ENCODE measurements at places on chromosomes 2 and 18.

DNA sequence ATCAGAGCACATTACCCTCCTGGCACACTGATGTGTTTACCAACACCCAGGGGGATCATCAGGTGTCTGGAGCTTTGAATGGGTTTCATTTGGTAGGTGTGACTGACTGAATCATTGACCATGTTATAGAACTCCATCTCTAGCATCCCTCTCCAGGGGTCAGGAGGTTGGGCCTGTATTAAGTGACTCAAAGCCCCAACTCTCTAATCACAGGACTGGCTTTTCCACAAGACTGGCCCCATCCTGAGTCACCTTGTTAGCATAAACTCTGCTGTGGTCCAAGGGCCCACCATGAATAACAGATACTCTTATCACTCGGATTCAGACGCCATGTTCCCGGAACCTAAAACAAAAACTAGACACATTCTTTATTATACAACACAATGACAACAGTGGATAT, 125.9 kb upstream of the NDUFV2 start:
- DNase-seq: no peak

DNA sequence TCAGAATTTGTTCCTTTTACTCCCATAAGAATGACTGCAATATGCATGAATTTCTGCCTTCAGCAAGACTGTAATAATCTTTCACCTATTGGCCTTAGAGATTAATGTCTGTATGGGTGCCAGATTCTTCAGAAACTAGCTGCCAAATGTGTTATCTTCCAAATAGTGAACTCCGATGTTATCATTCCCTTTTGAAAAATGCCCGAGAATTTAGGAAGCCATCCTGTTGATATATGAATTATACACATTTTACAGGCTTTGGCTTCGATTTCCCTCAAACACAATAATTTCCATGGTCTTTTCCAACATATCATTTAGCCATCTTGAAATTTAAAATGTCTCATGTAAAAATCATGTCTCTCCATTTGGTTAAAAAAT, 101.5 kb downstream of the ZNF521 start:
- no peak for DNase-seq

DNA sequence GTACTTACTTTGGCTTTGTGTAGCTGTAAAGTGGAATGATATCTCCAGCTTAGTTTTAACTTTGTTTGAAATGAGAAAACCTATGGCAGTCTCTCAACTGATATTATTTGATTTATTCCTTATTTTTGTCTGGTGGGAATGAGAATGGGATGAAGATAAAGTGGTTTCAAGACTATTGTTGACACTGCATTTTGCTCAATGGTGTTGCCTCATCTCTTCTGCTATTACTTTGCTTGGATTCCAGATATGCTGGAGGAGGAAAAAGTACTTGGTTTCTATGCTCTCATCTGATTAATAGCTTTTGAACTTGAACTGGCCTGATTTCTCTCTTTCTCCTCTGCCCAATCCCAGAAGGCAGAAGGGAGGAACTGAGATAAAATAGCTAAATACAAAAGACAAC, 198.2 kb downstream of the CTNNA2 start:
- DNase-seq: no peak

GRCh38 chr2:203237346-203238238, 1.2 kb upstream of the CYP20A1 start:
- no peak for DNase-seq

GRCh38 chr2:234366891-234367290, 130.0 kb downstream of the ARL4C start:
- DNase-seq: no peak

DNA sequence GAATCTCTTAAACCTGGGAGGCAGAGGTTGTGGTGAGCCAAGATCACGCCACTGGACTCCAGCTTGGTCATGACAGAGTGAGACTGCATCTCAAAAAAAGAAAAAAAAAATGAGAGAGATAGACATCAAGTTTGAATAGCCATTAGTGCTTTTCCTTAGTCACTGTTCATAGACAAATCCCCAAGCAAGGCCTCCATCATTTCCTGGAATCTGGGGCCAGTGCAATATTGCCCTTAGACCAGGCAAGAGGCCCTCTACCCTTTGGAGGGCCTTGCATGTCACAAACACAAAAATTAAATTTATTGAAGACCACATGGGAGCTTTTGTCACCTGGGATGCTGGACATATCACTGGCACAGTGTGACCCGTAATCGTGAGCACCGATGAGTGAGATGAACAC, 141.5 kb downstream of the B3GNT2 start:
- DNase-seq: no peak

GRCh38 chr2:59879700-59880131, 673.7 kb downstream of the BCL11A start:
- no peak for DNase-seq

DNA sequence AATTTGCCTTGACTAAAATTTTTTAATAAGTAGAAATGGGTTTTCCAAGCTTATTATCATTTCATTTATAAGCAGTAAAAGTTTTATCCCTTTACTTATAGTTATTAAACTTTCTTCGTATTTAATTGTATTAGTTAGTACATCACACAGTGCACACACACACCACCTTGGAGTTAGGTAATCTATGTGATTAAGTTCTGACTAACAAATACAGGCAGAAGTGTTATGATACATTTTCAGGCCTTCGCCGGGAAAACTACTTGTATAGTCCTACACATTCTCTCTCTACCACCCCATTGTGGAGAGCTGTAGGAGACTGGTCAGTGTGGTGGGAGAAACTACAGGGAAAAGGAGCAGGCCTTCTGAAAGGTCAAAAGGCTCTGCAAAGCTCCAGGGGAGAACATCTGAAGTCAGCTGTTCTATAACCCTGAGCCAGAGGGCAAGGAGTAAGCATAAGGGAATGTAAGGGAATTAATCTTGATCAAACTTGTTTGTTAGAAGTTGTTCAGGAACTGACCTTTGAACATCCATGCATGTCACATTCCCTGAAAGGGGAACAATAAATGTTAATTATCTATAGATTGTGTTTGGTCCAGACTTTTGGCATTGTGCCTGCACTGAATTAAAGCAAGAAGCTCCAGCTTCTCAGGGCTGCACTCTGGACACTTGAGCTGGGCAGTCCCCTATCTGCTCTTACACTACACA, 231.7 kb downstream of the FSIP2 start:
- DNase-seq: no peak

- peak; percentile 92 for DNase-seq
Observed at GRCh38 chr2:26562811-26563645, 78.1 kb downstream of the CIB4 start.

DNA sequence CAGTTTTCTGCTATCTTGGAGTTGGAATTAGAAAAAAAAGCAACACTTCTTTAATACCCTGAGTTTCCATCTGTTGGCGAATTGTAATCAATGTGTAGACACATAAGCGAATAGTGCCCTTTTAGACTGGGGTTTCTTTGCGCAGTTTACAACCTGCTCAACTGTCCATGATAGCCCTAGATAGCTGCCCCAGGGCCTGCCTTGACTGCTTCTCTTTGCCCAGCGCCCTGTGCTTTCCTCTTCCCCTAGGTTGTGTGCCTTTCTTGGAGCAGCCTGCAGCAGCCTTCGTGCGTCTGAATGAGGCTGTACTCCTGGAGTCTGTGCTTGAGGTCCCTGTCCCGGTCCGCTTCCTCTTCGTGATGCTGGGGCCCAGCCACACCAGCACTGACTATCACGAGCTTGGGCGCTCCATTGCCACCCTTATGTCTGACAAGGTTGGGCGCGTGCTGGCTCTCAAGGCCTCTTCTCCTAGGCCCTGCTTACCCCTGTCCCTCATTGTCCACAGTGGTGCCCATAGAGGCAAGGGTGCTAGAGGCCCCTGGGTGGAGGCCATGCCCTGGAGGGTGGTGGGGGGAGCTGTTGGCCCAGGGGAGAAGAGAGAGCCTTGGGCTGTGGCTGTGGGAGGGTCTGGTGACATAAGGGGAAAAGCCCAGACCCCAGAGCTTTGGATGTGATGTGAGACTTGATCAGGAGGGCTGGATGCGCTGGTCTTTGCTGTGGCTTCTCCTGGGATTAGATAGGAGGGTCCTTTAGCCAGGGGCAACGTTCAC, 6.9 kb downstream of the SLC4A3 start:
- no peak for DNase-seq

GRCh38 chr2:39008665-39009064, 112.2 kb downstream of the SOS1 start:
- DNase-seq: peak; percentile 46

DNA sequence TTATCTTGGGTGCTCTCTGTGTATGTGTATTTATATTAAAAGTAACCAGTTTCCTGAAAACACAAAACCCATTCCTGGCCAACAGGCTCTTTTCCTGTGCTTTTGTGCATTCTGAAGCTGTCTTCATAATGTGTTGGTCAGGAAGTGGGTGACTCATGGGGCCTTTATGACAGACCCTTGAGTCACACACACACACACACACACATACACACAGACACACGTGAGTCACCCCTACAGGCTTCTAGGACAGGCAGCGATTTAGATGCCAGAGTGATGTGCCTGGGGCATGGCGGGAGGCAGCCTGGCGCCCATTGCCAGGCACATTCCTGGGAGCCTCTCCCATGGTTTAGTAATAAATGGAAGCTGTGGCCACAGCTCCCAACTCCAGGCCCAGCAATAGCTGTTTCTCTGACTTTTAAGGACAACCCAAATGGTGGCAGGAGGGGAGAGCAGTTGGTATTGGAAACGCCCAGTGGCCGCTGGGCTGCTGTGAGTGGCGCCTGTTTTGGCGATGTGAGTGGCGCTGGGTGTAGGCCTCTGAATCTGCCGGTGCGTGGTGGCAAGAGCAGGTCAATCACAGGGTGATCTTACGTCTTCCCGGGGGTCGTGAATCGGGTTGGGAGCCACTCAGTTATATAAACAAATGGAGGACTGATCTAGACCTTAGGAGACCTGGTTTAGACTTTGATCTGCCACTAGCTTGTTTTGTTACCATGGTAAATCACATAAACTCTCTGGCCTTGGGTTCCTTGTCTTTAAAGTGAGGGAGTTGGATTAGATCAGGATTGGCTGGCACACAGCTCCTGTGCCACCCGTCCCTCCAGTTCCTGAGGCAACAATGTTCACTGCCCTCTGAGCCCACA, 150.7 kb upstream of the DLX2 start:
- DNase-seq: peak; percentile 98

DNA sequence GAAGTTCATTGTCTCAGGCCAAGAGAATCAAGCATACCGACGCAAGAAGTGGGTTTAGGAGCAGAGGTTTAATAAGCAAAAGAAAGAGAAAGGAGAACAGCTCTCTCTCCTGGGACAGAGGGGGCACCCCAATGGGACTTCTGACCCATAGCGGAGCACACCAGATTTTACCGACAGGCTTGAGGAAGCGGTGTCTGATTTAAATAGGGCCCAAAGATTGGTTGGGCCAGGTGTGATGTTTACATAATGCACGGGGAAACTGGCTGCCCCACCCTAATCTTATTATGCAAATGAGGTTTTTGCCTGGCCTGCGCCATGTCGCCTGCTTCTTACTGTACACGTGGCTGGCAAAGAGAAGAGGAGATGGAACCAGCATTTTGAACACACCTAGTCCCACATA, 106.2 kb downstream of the MREG start:
- DNase-seq: no peak

DNA sequence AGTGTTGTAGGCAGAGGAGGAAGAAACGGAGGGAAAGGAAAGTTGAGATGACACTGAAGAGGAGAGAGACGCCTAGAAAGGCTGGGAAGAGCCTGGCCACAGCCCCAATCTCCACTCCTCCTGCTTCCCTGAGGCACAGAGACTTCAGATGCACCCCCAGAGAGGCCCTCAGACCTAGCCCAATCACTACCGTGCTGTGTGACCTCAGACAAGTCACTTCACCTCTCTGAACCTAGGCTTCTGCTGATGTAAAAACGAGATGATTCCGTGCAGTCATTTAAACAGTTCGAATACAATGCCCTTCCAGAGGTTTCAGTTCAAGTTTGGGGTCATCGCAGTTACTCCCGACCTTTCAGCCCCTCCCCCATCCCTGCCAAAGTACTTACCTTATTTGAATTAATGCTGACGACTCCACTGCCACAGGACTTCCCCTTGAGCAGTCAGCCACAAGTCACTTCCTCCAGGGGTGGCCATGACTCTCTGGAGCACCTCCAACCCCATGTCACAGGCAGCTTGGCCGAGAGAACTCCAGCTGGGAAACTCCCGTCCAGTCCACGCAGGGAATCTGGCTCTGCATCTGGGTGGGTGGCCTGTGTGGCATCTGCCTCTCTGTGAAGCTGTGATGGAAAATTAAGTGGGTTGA, 105.2 kb upstream of the ID2 start:
- no peak for DNase-seq

DNA sequence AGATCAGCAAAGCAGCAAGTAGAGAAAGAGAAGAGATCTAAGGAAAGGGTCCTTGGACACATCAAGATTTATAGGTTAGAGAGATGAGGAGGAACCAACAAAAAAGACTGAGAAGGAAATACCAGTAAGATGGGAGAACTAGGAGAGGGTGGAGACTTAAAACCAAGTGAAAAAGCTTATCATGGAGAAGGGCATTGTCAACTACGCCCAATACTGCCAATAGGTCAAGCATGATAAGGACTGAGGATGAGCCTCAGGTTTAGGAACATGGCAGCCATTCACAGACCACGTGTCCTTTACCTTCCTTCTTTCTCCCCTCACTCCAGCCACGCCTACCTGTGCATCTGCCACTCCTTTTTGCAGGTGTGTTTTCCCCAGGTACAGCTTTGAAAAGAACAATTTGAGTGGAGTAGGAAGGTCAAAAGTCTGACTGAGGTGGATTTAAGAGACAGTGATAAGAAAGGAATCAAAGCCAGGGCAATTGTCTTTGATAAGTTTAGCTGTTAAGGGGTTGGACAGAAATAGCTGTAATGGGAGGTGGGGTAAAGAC, 238.7 kb downstream of the STK39 start:
- no peak for DNase-seq

GRCh38 chr2:106700616-106701015, 185.4 kb downstream of the ST6GAL2 start:
- no peak for DNase-seq

DNA sequence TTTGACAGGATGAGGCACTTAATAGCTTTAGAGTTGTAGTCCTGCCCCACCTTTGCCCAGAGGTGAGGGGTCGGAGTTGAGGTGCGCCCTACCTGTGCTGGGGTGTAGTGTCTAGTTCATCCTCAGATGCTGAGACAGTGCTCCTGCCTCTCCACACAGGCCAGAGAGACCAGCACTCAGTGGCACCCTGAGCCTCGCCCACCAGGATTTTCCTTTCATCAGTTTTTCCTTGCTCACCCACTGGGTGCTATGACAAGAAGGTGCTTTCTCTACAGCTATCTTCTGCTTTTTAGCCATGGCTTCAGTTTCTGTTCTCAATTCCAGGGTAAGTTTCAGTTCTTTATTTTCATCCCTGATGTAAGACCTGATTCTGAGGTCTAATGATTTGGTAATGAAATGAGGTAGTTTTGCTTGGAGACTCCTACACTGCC, 16.8 kb upstream of the TMEM131 start:
- no peak for DNase-seq

DNA sequence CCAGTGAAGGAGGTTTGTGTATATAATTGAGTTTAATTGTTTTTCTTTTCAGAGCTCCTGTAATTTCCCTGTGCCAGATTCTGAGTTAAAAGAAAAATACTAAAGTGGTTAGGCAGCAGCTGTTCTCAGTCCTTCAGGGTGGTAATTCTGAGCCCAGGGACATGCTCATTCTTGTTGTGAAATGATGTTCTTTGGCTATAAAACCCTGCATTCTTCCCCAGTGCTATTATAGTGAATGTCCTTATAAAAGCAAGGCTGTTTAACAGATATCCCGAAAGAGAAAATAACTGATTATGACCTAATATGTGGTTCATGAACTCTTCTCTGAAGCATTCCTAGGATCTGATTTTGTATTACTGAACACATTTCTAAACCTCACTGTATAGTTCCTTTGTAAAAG, 34.0 kb downstream of the ADAM23 start:
- DNase-seq: peak; percentile 13

Measured in astrocyte of the hippocampus (primary cell).